Stimulated activated CD8-positive, alpha-beta memory T cell treated with anti-CD3 and anti-CD28 coated beads, Interleukin-7, amount 100 ng/mL, for 24 hours (primary cell): ENCODE measurements at places on chromosomes 4 and X.

DNA sequence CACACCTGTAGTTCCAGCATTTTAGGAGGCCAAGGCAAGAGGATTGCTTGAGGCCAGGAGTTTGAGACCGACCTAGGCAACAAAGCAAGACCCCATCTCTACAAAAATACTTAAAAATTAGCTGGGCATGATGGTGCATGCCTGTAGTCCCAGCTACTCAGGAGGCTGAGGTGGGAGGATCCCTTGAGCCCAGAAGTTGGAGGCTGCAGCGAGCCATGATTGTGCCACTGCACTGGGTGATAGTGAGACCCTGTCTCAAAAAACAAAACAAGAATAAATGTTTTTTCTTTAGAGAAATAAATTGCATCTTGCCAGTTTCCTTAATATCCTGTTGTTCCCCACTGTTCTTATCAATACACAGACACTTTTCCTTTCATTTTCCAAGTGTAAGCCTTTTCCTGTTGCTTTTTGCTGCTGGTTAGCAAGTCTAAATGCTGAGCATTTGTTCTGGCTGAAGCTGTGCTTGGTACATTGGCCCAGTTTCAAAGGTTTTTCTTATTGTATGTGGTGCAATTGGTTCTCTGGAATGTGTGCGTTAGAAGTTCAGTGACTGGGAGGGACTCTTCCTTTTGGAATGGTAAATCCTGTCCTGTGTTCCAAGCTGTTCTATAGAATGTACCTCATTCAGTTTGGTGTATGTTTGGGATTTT is 98.2 kb downstream of the AFF1 start:
- no peak for DNase-seq

DNA sequence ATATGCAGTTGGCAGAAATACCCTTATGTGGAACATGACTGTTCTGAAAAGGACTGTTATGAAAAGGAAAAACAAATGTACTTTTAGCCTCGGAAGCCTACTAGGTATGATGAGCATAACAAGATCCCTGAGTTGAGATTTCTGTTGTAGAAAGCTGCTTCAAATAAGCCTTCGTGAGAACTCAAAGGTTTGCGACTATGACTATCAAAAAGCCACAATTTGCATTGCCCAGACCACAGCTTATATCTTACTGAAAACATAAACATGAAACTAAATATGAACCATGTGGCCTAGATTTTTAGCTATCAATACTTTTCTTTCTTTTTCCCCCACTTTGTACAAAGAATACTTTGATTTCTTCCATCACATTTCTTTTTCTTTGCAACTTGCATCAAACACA is 398.2 kb upstream of the LCORL start:
- no peak for DNase-seq

DNA sequence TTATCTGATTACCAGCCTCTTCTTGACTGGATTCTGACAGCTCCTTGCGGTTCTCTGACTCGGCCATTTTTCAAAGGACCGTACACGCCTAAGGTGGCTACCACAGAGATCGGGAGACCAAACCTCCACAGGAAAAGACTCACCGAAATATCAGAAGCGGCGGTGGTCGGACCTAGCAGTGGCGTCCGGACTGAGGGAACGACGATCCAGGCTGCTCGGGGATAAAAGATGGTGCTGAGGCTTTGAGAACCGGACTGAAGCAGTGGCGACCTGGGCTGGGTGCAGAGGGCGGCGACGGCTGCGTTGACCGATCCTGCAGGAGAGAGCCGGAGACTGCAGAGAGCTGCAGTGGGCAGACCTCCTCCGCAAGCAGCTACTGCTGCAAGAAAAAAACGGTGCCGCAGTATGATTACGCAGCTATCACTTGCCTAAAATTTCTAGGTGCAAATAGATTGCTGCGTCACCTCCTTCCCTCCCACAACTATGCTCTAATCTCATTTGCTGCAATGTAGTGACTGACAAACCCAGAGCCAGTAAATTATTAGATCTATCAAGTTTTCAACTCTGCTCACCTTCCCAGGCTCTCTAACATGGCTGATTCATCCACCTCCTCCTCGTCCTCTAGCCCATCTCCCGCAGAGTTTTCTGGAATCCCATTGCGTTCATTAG is at the start of gene NAP1L2:
TSS of gene NAP1L2 (minus strand) at position 426 of the 669 bp plus-strand sequence. CDS start at position 67, 359 bp downstream.
- DNase-seq = no peak

GRCh38 chr4:171022824-171023230 is 790.4 kb upstream of the GALNTL6 start:
- no peak for DNase-seq

DNA sequence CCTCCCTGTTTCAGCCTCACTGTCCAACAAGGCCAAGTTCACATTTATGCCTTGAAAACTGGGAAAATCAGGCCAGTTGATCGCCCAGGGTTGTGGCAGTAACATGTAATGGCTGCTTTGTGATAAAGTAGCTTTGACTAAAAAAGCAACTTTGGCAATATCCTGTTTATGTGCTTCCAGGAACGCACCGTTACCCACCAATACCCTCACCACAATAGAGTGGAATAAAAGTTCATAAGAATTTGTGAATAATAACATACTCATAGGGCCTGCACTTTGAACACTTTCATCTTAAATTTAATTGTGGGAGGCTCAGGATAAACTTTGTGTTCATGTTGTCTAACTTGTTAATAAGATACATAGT is 80.7 kb upstream of the MAML3 start:
- no peak for DNase-seq

- no peak for DNase-seq
Measured at GRCh38 chr4:90943311-90943710, 816.1 kb downstream of the CCSER1 start.

DNA sequence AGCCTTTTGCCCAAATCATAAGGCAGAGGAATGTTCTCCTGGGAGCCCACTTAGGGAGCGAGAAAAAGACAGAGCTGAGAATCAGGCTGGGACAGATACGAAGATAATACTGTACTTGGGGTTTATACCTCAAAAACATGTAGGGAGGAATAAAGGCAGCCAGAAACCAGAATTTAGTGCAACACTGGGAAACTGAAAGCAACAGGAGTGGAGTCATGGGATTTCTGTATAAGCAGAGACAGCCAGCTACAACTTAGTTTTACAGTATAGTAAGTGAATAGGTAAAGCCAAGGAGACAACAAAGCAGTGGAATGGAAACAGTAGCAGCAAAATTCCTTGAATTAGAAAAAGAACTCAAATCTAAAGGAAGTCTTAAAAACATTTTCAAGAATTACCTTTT is 413.2 kb downstream of the FAT4 start:
- DNase-seq = no peak

DNA sequence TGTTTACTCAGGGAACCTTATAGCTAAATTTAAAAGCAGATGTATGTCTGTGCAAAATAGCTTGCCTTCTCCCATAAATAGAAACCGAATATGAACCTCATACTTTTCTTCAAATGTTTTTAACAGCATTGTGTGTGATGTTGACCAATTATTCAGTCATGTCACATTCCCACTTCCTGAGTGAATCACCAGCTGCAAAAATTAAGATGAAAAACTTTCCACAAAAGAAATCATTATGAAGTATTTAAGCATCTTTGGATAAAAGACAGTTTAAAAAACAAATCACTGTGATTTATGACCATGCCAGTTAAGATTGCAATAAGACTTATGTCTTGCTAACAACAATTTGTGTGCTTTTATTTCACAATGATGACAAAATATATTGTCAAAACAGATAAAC is 220.1 kb downstream of the PDGFC start:
- no peak for DNase-seq

DNA sequence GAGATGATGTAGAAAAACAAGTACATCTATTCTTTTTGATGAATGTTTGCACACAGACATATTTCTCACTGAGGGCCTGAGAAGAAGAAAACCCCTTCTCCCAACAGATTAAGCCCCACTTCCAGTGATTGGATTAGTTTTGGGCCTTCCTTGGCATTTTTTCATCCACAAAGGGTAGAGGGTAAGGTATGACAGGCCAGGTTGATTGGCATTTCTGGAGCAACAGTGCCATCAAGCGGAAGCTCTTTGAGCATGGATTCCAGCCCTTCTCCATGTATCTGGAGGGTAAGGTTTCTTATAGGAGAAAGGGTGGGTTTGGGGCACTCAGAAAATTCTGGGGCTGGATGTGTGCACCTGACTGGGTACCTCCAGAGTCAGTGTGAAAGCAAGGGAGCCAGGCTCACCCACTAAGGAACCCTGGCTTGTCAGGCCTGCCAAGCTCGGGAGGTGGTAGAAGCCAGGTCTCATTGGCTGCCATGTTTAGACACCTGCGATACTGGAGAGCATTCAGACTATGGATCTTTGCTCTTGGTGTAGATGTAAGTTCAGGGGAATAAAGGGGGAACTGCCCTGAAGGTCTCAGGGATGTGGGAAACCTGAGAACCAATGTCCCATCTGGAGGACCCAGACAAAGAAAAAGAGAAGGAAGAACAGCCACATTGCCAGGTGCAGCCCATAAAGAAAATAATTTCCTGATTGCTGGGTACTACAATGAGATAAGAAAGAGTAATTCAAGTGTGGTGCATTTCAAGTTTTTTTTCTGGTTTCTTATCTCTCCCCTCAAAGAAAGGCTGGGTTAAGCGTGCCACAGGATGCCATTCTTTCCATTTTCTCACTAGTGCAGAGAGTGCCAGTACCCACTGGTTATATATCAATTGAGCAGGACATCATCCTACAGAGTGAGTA is 222.3 kb upstream of the AGTR2 start:
- no peak for DNase-seq

GRCh38 chrX:581720-582298 is 48.8 kb upstream of the SHOX start:
- DNase-seq = no peak

- no peak for DNase-seq
Measured at GRCh38 chr4:85555206-85555605, 80.3 kb downstream of the ARHGAP24 start.

DNA sequence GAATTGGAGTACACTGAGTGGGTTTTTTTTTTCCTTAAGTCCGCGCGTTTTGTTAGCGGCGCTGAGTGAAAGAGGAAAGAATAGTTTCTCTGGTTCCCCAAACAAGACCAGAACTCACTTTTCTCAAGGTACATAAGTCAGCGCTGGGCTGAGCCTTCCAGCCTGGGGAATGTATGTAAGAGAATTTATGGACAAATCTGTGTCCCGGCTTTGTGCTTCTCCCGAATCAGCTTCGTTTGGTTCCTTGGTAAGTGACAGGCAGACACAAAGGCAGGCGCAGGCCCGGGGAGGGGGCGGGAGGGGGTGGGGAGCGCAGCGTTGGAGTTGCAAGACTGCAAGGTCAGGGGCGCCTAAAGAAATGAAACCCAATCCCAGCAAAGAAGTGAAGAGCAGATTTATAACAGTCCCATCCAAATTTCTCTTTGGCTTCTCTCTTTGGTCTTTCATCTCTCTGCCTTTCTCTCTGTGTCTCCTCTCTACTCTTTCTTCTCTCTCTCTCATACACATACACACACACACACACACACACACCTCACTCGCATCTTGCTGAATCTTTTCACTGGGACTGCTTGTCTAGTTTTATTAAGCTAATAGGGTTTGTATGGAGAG is 981 bp downstream of the TET2 start:
- DNase-seq = no peak

- DNase-seq = no peak
Measured at GRCh38 chrX:28880136-28880535, 292.9 kb downstream of the IL1RAPL1 start.

GRCh38 chrX:123504630-123505270 is 228.1 kb downstream of the THOC2 start:
- DNase-seq = no peak

DNA sequence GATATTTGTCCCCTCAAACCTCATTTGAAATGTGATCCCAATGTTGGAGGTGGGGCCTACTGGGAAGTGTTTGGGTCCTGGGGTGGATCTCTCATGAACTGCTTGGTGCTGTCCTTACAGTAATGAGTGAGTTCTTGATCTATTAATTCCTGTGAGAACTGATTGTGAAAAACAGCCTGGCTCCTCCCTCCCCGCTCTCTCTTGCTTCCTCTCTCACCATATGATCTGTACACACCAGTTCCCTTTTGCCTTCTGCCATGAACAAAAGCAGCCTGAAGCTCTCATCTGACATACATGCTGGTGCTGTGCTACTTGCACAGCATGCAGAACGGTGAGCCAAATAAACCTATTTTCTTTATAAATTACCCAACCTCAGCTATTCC is 11.2 kb upstream of the YIPF7 start:
- no peak for DNase-seq

GRCh38 chrX:147333821-147334220 is 519.3 kb upstream of the CXorf51A start:
- no peak for DNase-seq

DNA sequence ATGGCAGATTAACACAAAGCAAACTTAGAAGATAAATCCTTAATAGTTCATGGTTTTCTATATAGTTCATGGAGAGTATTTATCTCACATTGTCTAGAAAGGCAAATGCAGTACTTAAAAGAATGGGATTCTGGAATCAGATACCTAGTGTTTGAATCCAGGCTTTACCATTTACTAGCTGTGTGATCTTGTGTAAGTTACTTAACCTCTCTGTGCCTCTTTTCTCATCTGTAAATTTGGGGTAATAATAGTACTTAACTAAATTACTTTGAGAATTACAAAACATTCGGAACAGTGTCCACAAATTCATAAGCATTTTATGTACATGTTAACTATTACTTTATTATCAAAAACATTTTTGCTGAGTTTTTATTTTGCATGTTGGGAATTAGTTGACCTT is 15.8 kb downstream of the MAGEB1 start:
- no peak for DNase-seq

- DNase-seq = no peak
Measured at GRCh38 chr4:177961761-177962380, 519.6 kb upstream of the AGA start.

DNA sequence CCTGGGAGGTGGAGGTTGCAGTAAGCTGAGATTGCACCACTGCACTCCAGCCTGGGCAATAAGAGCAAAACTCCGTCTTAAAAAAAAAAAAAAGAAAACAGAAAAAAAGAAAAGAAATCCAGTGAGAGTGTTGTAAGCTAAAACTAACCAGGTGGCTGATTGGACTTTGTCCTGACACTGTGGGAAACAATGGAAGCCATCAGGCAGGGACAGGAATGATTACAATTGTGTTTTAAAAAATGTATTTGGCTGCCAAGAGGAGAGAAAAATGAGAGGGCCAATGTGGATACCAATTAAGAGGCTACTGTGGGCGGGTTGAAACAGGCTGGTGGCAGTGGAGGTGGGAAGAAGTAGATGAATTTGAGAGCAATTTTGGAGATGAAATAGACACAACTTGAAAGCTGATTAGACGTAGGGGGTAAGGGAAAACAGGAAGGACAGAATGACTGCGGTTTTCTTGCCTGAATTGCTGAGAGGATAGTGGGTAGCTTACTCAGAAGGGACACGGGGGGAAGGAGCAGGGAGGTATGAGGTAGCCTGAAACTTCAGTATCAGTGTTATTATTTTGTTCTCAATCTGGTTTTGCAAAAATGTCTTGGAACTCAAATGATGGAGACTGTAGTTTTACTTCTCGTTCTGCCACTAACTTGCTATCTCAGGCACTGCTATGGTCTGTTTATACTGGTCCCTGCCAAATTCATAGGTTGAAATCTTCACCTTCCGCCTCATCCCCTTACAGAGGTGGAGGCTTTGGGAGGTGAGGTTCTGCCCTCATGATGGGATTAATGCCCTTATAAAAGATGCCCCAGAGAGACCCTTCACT is 45.6 kb upstream of the CHRNA9 start:
- no peak for DNase-seq
